ENCODE measurements at places on chromosomes 2 and 18.

DNA sequence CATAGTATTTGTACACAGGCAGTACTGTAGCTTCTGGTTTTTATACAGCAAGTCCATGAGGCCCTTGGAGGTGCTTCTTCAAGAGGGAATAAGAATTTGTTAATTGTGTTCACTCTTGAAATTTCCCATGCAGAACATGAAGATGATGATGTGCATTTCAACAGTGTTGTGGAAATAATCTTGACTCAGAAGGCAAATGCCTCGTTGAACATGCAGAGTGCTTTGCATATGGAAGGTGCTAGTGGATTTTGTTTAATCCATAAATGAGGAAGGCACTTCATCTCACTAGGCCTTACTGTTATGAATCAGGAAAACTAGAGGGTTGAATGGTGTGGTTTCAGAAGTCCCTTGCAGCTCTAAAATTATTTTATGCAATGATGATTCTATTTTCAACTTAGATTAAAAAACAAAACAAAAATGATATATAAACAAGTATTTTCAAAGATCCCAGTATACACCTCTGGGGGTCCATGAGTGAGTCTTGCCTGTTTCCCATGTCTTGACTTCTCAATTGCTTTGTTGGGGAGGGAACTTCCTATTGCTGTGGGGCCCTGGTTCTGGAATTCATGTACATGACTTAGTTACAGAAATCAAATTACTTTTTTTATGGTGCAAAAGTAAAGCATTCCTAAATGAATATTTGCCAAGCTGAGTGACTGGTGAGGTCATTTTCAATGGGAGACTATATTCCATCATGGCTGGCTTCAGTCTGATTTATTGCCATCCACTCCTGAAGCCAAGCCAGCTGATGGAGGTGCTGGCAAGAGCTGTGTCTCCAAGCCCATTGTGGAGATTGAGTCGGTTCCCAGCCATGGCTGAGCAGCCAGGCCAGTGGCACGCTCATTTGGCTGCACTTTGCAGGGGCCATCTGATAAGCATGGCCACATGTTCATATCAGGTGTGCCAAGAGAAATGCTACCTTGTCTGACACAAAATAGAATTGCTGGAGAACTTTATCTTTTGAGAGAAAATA lies 56.5 kb downstream of the MGAT5 start:
- no peak for DNase-seq

DNA sequence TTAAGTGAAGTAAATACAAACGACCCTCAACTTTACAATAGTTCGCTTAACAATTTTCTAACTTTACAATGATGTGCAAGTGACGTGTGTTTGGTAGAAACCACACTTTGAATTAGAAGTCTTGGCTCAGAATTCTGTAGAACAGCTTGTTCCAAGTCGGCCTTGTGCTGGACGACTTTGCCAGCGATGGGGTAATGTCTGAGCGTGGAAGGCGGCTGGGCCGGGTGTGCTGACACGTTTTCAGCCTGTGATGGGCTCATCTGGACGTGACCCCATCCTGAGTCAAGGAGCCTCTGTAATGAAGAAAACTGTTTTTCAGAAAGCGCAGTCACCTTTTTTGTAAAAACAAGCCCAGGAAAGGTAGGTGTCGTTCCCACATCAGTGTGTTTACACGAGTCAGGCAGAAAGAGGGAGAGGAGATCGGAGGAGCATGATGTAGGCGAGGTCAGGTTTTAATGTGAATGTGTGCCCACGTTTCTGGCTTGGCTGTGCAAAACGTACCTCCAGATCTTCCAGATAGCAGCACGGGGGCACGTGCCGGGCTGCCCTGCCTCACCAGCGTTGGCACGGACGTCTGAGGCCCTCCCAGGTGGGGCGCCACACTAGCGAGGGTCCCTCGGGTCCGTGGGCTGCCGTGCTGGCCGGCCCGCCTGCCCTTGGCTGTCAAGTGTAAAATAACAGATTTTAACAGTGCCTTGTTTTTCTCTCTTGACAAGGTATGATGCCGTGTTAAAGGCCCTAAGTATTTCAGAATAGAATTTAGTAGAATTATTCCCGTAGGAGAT lies 54.6 kb downstream of the CTDP1 start:
- DNase-seq: no peak

GRCh38 chr2:159456500-159457426 lies 159.6 kb downstream of the BAZ2B start:
- DNase-seq: no peak

DNA sequence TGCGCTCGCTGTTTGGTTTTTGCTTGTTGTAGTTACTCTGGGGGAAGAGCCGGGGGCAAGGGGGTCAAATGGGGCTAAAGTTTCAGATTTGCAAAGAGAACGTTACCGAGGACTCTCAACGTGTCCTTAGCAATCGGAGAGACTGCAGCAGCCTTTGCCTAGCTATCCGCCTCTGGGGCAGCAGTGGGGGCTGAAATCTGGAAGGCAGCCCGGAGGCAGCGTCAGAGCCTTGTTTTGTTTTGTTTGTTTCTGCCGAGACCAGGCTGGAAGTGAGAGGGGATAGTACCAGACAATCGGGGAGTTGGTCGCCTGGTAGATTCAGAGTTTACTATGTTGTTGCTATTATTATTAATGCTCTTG lies 1.2 kb downstream of the CDH20 start:
- DNase-seq: no peak

DNA sequence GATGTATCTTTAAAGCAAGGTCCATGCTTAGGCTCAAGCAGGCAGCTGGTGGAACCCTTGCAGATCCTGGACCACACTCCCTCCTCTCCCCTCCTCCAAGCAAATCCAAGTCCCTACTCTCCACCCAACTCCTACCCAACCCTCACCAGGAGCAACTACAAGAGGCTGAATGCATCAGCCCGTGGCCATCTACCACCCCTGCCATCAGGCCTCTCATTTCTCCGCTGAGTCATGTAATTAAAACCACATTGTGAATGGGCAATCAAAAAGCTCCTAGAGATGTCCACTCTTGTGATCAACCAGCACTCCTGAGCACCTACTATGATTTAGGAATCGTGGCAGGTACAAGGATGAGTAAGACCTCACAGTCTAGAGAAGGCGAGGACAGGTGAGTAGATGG lies 142.2 kb upstream of the CAPN13 start:
- no peak for DNase-seq

DNA sequence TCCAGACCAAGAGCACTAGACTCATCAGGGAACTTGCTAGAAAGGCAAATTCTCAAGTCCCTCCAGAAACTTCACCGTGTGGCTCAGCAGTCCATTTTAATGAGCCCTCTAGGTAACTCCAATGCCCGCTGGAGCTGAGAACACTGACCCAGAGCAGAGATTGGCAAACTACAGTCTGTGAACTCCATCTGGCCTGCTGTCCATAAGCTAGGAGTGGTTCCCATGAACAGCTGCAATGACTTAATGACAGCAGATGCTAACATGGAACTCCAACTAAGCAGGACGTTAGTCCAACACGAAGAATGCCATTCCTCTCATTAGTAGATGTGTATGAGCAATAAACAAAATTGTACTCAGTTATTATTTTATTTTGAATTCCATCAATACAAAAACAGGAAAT lies 371.9 kb downstream of the STK39 start:
- DNase-seq: no peak

DNA sequence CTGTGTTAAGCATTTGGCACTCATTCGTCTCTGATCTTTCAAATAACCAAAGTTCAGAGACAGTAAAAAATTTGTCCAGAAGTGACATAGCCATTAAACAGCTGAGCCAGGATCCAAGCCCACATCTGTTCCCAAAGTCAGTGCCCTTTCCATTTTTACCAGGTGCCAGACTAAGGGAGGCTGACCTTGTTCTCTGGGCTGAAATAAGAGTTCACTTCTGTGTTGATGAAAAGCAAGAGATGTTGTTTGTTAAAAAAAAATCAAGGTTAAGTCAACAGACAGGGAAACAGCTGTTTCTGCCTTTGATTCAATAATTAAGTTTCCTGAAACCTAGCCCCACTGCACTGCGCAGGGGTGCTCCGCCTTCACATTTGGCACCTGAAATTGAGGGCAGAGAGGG lies 117.1 kb downstream of the PRKRA start:
- DNase-seq: no peak

GRCh38 chr2:153558247-153558646 lies 79.7 kb upstream of the RPRM start:
- no peak for DNase-seq

DNA sequence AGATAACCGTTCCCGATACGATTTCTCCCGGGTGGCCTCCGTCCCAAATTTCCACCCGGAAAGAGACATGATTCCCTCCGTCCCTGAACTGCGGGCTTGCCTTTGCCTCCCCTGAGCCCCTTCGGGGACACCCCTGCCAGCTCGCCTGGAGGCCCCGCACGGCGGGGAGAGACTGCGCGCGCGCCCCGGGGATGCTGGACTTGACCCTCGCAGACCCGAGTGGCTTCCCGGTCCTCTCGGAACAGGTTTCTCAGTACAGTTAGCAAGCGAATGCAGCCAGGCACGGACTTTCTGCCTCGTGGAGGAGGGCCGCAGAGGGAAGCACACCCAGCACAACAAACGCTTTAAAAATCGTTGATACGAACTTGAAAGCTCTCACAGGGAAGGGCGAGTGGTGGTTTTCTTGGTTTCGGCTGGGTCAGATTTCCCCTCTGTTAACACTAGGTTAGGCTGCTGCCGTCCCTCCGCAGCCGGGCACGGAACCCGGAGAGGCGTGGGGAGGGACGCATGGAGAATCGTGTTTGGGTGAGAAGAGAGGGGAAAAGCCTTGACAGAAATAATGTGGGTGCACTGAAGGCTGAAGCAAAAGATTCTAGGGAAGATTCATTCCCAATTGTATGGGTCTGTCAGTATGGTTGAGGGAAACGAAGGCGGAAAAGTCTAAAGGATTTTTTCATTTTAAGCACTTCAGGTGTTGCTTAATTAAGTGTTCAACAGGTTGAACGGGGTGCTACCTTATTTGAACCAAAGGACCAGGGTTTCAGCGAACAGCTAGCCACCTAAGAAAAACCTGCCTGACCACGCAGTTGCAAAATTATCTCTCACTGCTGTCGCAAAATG lies 916 bp downstream of the TNFRSF11A start:
- DNase-seq: no peak

GRCh38 chr2:218605432-218605831 lies 2.3 kb upstream of the PLCD4 start:
- DNase-seq: no peak

DNA sequence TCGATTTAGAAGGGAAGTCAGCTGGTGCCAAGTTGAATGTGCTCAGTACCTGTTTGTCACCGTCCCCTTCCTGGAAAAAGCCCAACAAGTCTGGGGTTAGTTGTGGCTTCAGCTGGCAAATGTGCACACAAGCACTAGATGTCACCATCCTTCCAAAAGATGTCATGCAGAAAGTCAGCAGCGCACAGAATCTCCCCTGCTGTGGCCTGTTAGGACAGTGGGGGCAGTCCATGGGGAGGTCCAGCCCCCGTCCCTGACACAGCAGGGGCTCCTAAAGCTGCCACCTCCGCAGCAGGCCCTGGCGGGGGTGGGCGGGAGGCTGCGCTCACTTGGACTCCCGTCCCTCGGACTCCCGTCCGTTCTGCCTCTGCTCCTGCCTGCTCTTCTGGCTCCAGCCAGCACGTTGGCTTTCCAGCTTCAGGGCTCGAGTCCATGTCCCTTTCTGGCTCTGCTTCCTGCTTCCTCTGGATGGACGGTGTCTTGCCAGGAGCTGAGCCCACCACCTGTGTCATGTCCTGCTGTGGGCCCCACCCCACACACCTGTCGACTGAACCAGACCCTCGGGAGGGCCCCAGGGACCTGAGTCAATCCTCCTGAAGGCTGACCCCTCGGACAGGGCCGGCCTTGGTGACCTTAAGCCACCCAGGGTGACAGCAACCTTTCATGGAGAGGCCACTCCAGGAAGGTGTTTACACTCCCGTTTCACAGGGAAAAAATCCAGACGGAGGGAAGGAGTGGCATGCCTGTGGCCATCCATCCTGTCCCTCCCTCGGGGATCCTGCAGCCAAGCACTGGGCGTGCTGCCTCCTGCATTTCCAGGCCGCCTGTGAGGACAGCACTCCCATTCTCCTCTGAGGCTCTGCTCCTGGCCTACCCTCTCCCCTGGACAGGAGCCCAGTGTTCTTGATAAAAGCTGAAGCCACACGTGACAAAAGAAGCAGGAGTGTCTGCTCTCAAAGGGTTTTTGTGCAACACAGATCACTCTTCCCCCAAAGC lies 8.5 kb downstream of the RAB17 start:
- no peak for DNase-seq

DNA sequence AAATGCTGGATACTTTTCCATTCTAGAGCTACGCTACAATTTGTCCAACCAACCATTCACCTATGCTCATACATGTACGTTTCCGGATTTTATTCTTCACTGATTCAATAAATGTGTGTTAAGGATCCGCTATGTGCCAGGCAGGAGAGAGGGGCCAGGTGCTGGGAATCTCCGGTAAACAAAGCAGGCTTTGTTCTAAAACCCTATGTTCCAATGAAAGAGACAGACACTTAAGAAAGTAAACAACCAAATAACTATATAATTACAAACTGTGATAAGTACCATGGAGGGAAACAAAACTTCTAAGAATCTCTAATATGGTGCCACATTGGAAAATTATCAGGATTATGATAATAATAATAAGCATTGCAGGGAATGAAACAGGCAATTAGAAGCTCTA lies 22.2 kb upstream of the POMC start:
- DNase-seq: no peak

- DNase-seq: no peak
Measured at GRCh38 chr2:151113318-151113717, 148.3 kb downstream of the RBM43 start.

DNA sequence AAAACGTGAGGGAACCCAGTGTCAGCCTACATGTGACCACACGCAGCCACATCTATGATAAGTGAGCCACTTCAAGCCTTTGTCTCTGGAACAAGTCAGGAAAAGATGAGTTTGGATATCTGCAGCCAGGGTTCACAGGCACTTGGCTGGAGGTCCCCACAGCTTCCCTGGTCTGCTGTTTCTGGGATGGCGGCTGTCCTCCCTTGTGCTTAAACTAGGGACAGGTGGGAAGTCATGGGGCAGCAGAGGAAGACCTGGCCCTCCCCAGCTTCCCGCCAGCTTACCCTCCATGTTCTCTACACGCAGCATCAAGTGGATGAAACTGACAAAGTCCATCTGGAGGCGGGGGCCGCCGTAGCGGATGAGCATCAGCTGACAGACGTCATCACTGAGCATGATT lies 38.5 kb upstream of the GALNT14 start:
- DNase-seq: no peak

DNA sequence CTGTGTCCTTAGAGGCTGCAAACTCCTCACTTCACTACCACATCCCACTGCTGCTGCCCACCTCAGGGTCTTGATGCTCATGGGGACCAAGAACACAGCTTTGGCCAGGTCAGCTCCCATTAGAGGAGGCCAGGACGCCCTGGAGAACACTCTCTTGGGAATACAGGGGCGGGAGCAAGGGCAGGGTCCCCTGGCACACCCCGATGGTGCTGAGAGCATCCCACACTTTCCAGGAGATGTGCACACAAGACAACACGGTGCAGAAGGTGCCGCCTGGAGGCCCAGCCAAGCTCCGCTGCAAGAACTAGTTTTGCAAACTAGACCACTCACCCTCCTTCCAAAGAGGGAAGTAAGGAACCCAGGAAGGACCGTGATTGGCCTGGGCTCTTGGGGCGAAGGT lies 304.4 kb upstream of the SALL3 start:
- no peak for DNase-seq

DNA sequence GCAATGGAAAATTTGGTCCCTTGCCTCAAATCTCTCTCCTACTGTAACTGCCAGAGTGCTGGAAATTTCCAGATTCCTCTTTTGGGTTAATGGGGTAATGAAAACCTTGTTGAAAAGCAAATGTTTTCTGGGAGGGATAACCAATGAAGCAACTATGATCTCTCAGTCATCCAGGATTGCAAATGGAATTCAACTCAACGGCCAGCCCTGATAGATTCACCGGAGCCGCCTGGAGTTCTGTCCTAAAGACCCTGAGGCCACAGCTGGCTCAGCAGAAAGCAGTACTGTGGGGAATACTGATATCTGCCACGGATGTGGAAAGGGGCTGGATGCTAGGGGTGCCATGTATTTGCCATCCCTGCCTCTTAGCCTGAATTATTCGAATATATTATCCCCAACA lies 167.8 kb downstream of the NRP2 start:
- no peak for DNase-seq

Data from stimulated activated CD8-positive, alpha-beta memory T cell treated with anti-CD3 and anti-CD28 coated beads, Interleukin-12 subunit alpha, Interleukin-12 subunit beta, amount 100 ng/mL, for 1 hour (primary cell).